ENCODE measurements at places on chromosomes 13 and 19.

DNA sequence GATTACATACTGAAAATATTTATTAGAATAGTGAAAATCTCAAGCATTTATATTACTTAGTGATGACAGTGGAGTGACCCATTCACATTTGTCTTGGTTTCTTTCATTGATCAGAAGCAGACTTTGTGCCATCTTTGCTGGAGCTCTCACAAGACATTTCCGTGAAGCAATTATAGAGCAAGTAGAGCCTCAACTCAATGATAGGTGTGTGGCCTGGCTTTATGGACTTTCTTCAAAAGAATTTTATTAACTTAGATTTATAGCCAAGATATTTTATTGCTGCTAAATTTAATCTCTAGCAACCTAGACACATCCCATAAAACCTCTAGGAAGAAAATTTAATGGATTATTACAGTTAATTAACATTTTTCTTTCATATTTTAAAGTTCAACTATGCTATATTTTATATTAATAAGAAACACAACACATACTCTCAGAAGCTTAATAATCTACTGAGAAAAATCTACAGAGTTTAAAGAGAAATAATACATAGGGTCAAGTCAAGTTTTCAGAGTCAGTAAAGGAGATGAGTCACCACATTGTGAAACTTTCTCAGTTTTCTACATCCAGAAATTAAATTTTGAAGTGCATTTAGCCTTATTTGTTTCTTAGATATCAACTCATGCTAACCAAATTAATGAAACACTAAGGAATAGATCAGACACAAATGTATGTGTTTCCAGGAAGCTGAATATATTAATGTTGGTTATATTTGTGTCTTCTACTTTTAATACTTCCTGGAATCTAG, 160.5 kb downstream of the LACC1 start:
- no peak for DNase-seq

DNA sequence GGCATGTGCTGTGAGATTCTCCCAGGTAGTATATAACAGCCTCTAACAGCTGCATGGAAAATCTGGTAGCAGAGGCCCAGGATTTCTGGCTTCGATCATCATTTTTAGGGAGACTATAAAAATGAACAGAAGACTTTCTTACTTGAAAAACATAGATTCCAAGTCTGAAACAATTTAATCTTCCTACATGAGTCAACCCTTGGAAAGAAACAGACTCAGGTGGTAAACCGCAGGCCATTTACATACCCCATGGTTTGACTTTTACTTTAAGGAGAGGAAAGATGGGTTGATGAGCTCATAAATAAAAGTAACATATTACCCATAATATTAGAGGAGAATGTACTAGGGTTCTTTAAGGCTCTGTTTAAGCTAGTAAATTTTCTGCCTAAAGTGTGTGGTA, 121.6 kb downstream of the CYSLTR2 start:
- DNase-seq = no peak

DNA sequence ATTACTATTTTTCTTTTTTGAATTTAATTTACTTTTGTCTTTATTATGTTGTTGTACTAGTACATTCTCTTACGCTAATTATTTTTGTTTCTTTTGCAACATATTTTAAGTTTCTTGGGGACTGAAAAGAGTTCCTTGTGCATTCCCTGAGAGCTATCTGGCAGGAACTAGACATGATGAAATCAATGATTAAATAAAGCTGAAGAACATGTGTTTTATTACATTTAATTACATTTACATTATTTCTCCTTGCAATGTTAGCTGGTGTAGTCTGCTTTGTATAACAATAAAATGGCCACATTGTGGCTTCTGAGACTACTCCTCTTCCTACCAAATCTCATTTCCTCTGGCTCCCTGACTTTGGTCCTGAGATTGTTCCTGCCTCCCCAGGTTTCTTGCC, 244.9 kb downstream of the NDFIP2 start:
- DNase-seq = no peak

- no peak for DNase-seq
These were observed 28.4 kb downstream of the NFIX start for GRCh38 chr19:13023656-13024055.

All from CD4-positive, alpha-beta T cell treated with Interleukin-17A for 4 hours (primary cell).